ENCODE measurements at places on chromosomes 5 and 9.

DNA sequence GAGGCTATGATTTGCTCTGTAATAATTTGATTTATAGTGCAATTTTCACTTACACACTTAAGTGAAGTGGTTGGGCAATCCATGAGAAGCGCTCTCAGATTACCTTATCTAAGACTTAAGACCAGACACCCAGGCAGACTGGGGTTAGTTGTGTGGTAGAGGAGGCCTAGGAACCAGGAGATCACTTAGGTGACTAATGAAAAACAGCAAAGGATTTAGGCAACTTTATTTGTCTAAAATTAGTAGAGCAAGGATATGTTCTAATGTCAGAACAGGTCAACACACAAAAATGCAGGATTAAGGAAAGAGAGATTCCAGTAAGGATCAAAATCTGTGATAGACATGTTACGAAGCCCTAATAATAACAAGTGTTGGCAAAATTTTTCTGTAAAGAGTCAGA is 913.8 kb downstream of the TLE1 start:
- DNase-seq = no peak

DNA sequence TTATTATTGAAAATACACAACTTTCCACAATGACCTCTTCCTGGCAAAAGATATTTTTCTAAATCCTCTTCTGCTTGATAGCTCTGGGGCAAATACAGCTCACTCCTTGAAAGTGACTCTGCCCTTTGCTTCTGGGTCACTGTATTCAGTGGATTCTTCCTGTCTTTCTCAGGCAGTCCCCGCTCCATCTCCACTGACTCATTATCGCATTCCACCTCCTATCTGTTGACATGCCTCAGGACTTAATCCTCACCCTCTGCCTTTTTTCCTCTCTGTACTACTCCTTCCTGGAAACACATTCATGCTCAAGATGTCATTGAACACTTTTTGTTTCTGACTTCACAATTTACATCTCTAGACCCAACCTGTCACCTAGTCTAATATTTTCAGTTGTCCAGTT is 8.4 kb upstream of the RGS7BP start:
- no peak for DNase-seq

- no peak for DNase-seq
These were observed 145.5 kb downstream of the HMHB1 start for GRCh38 chr5:143957455-143957854.

DNA sequence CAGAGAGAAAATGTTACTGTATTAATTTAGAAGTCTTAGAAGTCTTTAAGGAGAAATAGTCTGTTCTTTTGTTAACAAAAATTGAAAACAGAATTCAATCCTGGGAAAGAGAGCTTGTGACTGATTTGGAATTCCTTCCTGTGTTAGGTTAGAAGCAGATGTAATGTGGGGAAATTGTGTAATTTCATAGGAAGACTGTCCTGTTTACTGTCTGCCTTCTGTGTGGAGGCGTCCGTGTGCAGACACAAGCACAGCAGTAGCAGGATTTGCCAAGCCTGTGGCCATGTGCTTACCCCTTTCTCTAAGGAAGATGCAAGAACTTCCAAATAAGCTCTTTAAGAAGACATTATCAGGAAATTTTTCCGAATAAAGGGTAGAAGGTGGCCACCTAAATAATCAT is 36.7 kb upstream of the F2R start:
- DNase-seq = no peak

GRCh38 chr5:135857630-135858311 is 23.3 kb downstream of the SLC25A48 start:
- DNase-seq = no peak

- no peak for DNase-seq
These were observed 41.2 kb upstream of the SPRY4 start for GRCh38 chr5:142366007-142366406.

- no peak for DNase-seq
These were observed at the start of gene SPINK1 for GRCh38 chr5:147831465-147831864. SPINK1 (minus strand) TSS chr5:147831671; CDS start chr5:147831577, 94 bp downstream.

DNA sequence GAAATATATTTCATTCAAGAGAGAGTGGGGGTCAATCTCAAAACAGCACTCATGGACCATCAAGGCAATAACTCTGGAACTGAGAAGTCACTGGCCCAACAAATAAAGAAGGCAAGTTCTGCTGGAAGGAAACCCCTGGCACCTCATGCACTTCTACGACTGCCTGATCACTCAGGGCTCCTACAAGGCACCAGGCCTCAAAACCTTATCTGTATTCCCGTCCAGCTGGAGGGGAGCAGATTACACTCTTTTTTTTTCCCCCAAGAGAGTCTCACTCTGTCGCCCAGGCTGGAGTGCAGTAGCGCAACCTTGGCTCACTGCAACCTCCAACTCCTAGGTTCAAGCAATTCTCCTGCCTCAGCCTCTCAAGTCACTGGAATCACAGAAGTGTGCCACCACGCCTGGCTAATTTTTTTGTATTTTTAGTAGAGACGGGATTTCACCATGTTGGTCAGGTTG is 49.9 kb downstream of the P4HA2 start:
- no peak for DNase-seq
